ENCODE measurements at places on chromosomes 2 and 18.

DNA sequence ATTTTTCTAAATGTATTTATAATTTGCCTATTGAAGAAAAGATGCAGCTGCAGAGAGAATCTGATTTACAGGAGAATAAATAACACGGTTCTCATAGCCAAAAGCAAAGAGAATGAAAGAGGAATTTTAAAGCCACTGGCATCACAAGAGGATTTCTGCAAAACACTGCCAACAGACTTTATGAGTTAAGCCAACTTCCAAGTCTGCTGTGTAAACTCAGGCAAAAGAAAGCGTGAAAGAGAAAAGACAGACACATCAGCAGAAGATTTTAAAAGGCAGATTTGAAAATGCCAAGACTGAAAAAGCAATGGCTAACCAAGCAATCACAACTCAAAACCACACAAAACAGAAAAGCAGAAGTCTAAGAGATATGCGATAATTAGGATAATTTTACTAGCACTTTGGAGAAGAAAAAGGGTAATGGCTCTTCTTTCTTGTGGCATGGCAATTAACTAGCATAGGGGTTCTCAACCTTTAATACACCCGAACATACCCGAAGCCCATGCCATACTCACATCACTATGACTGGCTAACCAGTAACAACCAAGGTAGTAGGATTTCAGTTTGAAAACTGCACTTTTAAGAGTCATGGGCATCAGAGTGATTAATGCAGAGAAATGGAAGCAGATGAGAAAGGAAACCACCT is 4.9 kb downstream of the DARS1 start:
- no peak for DNase-seq

DNA sequence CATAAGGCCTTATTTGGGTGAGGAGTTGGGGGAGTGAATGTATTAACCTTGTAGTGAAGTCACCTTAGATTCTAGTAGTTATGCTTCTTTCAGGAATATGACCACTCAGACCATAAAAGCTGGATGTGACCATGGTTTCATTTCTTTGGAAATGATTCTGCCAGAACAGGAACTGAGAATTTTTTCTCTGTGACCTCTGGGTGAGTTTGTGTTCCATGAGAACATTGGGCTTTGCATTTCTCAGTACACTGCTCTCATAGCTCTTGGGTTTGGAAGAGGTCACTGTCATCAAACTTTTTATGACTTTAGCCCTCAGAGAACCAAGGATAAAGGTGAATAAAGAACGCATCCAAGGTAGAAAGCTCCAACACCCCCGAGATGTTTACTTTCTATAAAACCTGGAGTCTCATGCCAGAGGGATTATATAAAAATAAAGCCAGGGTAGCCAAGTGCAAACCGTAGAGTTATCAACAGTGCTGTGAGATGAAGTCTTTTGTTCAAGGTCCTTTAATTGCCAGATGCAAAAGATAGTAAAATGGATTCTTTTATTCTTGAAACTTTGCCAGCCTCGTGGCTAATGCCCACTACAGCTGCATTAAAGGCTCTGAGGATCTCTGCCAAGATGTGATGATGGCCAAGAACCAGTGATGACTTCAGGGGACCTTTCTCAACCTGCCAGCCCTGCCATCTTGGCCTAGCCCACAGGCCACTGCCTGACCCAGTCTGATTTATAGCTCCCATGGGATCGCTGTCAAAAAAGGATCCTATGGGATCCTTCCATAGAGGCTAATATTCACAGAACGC is 27.8 kb upstream of the MAT2A start:
- DNase-seq, result no peak

GRCh38 chr2:222844323-222844722 is 16.5 kb upstream of the ACSL3 start:
- no peak for DNase-seq

DNA sequence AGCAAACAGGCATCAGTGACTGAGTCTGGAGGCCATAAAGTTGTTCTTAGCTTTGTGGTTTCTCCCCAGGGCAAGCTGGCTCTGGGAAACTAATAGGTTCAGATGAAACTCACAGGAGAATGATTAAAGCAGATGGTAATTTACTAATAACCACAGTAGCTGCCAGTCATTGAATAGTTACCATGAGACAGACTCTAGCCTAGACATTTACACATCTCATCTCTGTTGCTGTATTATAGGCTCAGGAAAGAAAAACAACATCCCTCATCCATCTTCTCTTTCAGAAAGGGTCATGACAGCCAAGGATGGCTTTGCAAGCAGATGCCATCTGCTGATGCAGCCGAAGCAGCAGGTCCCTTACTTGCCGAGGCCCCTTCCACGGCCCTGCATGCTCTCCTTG is 314.0 kb upstream of the ID2 start:
- no peak for DNase-seq

Measured in C1 segment of cervical spinal cord (tissue), 14 donors.